ENCODE measurements at places on chromosomes 2 and 18. TPM values are rescaled to one million over a fixed set of nuclear protein-coding genes. Genes with fewer than 3 reads are reported as not detected.

GRCh38 chr2:60520151-60520876, 33.1 kb downstream of the BCL11A start:
- ATAC-seq: no peak

DNA sequence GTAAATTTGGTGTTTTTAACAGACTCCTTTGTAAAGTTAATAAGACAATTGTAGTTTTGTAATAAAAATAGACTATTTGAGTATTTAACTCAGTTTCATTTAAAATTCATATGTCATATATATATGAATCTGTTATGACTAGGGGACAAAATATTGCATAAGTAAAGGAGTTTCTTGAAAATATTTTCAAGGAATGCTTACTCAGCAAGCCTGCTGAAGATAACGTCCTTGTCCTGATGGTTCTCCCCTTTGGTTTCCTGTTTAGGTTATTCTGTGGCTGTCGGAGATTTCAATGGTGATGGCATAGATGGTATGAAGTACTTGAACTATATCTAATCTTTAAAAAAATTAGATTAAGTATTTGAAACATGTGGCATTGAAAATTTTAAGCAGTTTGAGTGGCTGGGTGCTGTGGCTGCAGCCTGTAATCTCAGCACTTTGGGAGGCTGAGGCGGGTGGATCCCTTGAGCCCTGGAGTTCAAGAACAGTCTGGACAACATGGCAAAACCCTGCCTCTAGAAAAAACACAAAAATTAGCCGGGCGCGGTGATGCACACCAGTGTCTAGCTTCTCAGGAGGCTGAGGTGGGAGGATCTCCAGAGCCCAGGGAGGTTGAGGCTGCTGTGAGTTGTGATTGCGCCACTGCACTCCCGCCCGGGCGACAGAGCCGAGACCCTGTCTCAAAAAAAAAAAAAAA, 47.1 kb downstream of the ITGAV start:
- no peak for ATAC-seq

DNA sequence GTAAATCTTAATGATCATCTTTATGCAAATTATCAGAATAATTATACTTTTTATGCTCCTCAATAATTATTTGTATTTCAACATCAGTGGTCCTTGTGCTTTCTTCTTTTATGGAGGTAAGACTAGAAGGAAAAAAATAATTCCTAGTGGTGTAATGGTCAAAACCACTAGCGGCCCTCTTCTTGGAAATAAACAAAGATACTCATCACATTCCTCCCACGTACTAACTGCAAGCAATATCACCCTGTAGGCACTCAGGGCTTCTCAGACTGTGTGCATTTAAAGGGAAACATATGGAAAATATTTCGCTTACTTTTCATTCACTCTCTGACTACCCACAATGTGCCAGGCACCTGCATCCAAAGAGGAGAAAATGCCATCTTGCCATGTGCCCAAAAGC, 263.7 kb downstream of the DOK6 start:
- ATAC-seq: no peak

- ATAC-seq: peak; percentile 54
Observed at GRCh38 chr2:136135921-136136906, 18.3 kb upstream of the CXCR4 start.

DNA sequence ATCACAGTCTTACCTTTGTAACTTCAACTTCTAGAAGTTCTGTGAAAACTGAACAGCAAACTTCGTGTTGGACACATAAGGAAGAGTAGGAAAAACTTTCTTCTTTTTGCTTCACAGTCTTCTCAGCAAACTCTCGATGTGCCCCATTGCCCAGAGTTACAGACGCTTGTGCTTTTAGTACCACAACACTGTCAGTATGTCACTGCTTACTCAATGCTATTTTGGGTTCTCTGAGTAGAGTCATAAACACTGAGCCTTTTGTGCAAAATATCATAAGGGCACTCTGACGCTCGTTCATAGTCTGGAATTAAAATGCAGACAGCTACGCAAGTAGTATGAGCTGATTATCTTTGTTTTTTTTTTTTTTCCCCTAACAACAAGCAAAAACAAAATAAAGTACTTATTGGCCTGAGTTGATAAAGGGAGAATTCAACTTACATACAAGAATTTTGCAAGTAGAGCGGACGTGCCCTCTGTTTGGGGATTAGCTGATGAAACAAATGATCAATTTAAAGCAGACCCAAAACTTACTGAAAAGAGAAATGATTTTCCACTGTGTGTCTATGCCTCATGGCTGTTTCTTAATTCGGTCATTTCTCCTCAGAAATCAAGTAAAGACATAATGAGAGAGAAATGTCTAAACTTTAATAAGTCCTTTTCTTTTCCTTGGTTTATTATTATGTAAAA, at the start of gene CDH19:
TSS of gene CDH19 (minus strand) at position 150 of the 687 bp plus-strand sequence. CDS start 31,886 bp downstream, outside the sequence.
- ATAC-seq: no peak

DNA sequence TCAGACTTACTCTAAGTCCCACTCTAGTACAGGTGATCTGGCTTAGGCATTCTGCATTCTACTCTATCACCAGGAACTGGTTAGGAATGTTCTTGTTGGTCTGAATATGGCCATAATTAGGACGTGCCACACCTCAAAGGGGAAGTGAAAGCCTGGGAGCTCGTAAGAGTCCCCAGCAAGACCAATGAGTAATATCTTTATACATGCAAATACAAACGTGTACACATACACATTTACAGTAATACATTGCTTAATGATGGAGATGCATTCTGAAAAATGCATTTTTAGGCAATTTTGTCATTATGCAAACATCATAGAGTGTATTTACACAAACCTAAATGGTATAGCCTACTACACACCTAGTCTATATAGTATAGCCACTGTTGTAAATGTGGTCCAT, 19.5 kb upstream of the ERCC3 start:
- ATAC-seq: no peak

GRCh38 chr2:205405194-205405593, 277.1 kb upstream of the NRP2 start:
- peak; percentile 70 for ATAC-seq

GRCh38 chr2:119629323-119629825, 49.6 kb upstream of the TMEM177 start:
- no peak for ATAC-seq

GRCh38 chr2:172231508-172231907, 128.8 kb upstream of the DLX2 start:
- ATAC-seq: peak; percentile 69

GRCh38 chr18:713135-713490, 683 bp upstream of the ENOSF1 start:
- no peak for ATAC-seq

- ATAC-seq: no peak
Observed at GRCh38 chr18:74334242-74334893, 18.7 kb downstream of the C18orf63 start.

GRCh38 chr2:108607706-108608301, 73.5 kb downstream of the LIMS1 start:
- ATAC-seq: no peak

- ATAC-seq: no peak
Observed at GRCh38 chr2:168667156-168667555, 135.3 kb upstream of the NOSTRIN start.

- no peak for ATAC-seq
Observed at GRCh38 chr2:71277536-71278103, 50.7 kb upstream of the PAIP2B start.

GRCh38 chr2:29981402-29981801, 60.0 kb upstream of the ALK start:
- no peak for ATAC-seq

DNA sequence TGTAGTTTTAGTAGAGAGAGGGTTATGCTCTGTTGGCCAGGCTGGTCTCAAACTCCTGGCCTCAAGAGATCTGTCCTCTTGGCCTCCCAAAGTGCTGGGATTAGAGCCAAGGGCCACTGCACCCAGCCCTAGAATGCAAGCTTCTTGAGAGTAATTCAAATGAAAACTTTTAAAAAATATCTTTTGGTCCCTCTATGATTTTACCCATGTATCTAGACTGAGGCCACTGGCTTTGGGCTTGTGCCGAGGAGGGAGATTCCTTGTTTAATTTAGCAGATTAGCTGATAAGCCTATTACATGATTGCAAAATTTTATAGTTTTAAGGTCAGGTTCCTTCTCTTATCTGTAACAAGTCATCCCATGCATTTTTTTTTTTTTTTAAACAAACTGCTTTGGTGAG, 59.5 kb upstream of the CCDC195 start:
- ATAC-seq: no peak

DNA sequence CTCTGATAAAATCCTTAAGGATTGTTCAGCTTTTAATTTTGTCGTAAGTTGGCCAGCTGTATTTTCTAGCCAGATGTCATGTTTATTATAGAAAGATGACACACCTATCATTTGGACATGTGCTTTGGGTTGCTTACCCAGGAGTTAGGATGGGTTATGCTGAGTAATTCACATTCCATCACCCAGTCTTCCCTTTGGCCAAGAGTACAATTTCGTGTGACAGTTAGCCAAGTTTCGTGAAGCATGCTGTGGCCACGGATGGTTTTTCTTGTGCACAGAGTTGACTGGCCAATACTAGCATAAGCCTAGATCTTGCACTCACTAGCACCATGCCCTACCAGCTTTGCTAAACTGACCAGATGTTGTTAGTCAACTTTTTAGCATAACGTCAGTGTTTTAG, 5.8 kb downstream of the MAPRE3 start:
- ATAC-seq: no peak

- ATAC-seq: peak; percentile 43
Observed at GRCh38 chr2:73301636-73302035, 8.3 kb upstream of the EGR4 start.

DNA sequence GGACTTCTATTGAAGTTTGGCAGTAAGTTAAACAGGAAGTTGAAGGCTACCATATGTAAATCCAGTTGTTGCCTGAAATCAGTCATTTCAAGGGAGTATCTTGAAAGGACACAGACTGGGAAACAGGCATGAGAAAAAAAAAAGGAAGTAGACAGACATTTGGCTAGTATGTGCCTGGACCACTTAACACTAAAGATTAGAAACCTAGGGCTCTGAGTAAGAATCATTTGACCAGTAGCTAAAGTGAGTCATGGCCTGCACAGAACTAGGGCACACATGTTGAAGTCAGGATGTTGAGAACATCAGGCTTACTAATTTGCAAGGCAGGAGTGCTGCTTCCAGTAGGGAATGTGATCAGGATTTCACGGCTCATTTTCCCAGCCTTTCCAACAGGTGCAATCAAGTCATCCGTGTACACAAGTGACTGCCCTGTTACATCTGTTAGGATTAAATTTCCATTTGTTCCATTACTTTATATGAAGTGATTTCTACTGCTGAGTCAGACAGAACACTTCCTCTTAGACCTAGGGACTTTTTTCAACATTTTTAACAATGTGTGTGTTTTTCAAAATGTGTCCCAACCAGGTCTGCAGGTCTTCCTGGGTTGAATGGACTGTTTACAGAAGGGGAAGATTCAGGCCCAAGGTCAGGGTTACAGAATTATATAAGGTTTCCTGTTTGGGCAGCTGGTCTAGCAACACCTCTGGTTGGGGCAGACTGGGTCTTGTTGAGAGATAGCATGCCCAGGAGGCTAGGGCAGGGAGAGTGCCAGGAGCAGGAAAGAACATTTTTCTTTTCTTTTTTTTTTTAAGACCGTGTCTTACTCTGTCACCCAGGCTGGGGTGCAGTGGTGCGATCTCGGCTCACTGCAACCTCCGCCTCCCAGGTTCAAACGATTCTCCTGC, 145.6 kb downstream of the TGIF1 start:
- peak; percentile 75 for ATAC-seq

GRCh38 chr2:117853873-117854272, 39.4 kb downstream of the DDX18 start:
- no peak for ATAC-seq

DNA sequence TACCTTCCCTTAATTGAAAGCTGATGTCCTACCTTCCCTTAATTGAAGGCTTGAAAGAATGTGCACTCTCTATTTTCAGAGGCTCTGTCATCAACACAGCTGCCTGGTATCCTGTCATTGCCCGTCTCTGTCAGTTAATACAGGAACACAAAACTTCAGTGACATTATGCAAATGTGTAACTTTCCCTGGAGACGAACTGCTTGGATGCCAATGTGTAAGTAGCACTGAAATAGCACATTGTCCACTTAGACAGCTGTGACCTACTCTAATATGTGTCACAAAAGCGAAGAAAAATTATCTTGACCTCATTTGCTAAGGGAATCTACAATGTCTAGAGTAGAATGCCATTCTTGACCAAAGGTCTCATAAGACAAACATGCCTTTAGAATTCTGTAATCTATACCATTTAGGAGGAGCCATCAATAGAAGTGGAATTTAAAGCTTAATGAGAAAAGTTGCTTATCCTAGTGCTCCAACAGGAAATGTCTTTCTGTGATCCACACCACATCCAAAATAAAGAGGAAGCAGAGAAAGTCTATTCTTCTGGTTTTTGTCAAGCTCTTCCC, 138.1 kb downstream of the BARD1 start:
- ATAC-seq: no peak

DNA sequence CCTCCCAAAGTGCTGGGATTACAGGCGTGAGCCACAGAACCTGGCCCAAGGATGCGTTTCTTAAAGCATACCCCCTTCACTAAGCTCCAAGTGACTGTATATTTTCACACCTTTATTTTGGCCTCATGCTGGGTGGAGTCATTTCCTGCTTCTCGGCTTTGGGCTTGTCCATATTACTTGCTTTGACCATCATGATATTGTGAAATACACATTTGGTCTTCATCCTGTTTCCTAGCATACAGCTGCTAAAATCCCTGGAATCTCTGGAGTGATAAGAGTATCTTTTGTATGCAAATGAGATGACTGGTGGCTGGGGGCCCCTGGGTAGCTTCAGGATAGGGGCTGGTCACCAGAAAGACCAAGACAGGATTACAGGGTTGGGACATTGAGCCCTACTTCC, 17.6 kb upstream of the COLEC12 start:
- ATAC-seq: no peak

DNA sequence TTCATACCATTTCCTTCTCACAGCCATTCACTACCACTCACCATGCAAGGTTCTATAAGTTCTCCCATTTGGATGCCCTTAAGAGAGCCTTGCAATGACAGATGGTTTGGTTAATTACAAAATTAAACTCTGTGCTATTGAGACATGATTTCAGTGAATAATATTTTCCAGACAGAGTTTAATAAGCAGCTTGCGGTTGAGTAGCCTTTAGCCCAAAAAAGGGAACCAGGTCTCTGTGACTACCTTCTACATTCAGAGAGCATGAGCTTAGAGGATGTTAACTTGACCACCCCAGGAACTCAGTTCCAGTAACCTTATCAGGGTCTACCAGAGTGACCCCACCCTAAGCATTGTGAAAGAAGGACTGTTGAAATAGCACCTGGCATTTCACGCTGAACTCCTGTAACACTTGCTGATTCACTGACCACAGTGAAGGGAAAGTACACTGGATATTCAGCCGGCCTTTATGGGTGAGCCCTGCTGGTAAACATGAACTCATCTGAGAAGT, 1173.1 kb upstream of the ZEB2 start:
- no peak for ATAC-seq

- ATAC-seq: peak; percentile 91
Observed at GRCh38 chr2:230447455-230448451, 31.8 kb downstream of the SP100 start.

COPS9 gene
- 151 TPM for total RNA-seq

GBX2 gene
- total RNA-seq: not detected

IL18RAP gene
- 5.6 TPM for total RNA-seq

CRYBA2 gene
- not detected for total RNA-seq

EPB41L3 gene
- 0.09 TPM for total RNA-seq

HAAO gene
- 0.99 TPM for total RNA-seq

DES gene
- total RNA-seq: not detected

SIX2 gene
- not detected for total RNA-seq

STPG4 gene
- 0.50 TPM for total RNA-seq

CLIP4 gene
- 24.5 TPM for total RNA-seq

PLB1 gene
- total RNA-seq: 0.90 TPM

HNMT gene
- total RNA-seq: not detected

AQP12B gene
- total RNA-seq: not detected

ZNF385B gene
- not detected for total RNA-seq

INHBB gene
- total RNA-seq: not detected

PHOSPHO2 gene
- total RNA-seq: 4.3 TPM
